Nephron progenitor cell (in vitro differentiated cells): ENCODE measurements at places on chromosomes 6 and 20.
A peak's percentile ranks its signal among the peaks of the same experiment; 100 is the strongest.

DNA sequence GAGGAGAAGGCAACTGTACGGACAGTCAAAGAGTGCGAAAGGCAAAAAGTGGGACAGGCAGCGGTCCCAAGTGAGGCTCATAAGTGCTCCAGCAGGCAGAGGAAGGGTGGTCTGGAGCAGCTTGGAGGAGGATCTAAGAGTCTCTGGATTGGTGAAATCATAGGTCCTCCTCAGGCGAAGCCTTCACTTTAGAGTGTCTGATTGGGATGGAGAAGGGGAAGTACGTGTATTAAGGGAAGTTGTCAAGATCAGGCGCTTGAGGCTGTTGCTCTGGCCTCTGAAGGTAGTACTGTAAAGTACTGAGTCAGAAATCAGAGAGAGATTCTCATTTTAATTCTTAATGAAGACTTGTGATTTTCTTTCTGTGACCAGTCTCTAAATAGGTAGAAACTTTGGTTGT lies 185.6 kb downstream of the KIF16B start:
- no peak overlapping the region for H3K4me3 ChIP-seq
- no peak overlapping the region for H3K27ac ChIP-seq
- H3K27me3 ChIP-seq, result no peaks in the 10 kb centered on the region
- no peaks in the 10 kb centered on the region for H3K4me1 ChIP-seq
- H3K36me3 ChIP-seq, result peaks cover 14% of the 10 kb centered on the region

DNA sequence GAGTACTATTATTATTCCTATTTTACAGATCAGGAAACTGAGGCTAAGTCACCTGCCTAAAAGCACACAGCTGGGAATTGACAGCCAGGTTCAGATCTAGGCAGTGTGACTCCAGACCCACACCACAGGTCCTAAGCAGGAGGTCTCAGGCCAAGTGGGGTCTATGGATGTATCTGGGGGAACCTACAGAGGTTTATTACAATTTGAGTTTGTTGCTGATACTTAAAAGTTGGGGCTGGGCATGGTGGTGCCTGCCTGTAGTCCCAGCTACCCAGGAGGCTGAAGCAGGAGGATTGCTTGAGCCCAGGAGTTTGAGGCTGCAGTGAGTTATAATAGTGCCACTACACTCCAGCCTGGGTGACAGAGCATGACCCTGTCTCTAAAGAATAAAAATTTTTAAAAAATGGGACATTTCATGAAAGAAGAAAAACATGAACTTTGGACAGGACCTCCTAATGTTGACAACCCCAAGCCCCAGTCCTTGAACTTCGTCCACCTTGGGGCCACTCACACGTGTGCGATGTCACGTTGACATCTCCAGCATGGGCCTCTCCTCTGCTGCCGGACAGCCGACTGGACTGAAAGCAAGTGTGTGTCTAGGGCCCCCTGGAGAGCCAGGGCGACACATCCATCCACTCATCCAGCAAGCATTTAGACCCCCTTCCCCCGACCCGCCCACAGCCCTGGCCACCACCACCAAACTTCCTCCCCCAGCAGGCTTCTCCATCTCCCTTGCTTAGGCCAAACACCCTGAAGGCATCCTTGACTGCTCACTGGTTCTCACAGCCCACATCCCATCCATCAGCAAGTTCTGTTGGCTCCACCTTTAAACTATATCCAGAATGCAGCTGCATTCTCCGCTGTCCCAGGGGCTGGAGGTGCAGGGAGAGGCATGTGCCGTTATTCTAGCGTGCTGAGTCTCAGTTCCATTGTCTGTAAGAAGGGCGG lies 40.0 kb downstream of the NOL4L start:
- peaks cover 62% of the 10 kb centered on the region for H3K4me1 ChIP-seq
- no peak overlapping the region for H3K4me3 ChIP-seq
- no peak for DNase-seq
- peak overlapping the region; percentile 75 for H3K27ac ChIP-seq
- H3K36me3 ChIP-seq, result peaks cover 14% of the 10 kb centered on the region
- peaks cover 19% of the 10 kb centered on the region for H3K27me3 ChIP-seq

- no peak for DNase-seq
- H3K27ac ChIP-seq, result no peak overlapping the region
- no peak overlapping the region for H3K4me3 ChIP-seq
- no peaks in the 10 kb centered on the region for H3K36me3 ChIP-seq
Observed at GRCh38 chr6:134451529-134451928, 133.6 kb upstream of the SGK1 start.

- H3K36me3 ChIP-seq, result peaks cover 11% of the 10 kb centered on the region
- no peak for DNase-seq
- peaks cover 12% of the 10 kb centered on the region for H3K4me1 ChIP-seq
Observed at GRCh38 chr6:105804000-105804399, 282.1 kb upstream of the PRDM1 start.

- H3K4me3 ChIP-seq, result no peak overlapping the region
- no peaks in the 10 kb centered on the region for H3K27me3 ChIP-seq
- peaks cover 47% of the 10 kb centered on the region for H3K36me3 ChIP-seq
- no peak overlapping the region for H3K27ac ChIP-seq
- peaks cover 3% of the 10 kb centered on the region for H3K4me1 ChIP-seq
Observed at GRCh38 chr6:158387036-158387435, 74.8 kb downstream of the TULP4 start.

DNA sequence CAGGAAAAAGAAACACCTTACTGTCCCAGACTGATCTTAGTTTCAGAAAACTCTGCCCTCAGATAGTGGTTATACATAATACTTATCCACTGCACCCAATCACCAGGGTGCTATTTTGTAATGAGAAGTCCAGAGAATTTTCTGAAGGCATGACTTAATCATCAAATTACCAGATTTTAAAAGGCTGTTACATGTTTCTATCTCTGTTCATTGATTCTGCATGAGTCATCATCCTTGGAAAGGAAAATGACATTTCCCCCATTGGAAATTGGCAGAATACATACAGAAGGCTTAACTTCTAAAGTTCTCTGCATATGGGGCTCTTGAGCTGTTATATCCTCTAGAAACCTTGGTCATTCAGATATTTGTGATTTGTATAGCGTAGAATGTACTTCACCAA lies 587.9 kb upstream of the FLRT3 start:
- H3K4me3 ChIP-seq, result no peak overlapping the region
- no peaks in the 10 kb centered on the region for H3K36me3 ChIP-seq
- no peak overlapping the region for H3K27ac ChIP-seq

DNA sequence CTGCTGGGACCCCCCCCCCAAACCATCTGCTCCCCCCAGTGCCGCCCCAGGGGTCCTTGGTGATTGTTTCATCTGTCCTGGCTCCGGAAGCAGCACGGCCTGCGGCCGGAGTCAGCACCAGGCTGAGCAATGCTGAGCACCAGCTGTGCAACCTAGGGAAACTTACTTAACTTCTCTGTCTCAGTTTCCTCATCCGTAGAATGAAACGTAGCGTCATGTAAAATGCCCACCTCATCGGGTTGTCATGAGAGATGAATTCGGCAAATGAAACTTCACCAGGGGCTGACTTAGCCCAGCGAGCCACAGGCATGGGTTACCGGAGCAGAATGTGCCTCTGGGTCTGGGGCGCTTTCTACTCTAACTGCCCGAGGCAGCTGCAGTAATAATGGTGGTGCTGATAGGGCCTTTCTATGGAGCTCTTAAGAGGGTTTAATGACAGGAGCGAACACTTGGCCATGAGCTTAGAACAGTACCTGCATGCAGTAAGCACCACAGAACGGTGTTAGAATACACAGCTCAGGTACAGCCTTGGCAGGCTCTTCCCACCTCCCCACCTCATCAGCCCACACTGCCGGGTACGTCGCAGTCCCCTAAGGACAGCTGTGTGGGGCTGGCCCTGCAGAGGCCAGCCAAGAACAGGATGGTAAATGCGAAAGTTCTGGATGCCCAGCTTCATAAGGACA lies 1.7 kb downstream of the THBS2 start:
- H3K27ac ChIP-seq, result no peak overlapping the region
- peaks cover 73% of the 10 kb centered on the region for H3K27me3 ChIP-seq
- H3K36me3 ChIP-seq, result peaks cover 10% of the 10 kb centered on the region
- DNase-seq, result no peak
- peak overlapping the region; percentile 44 for H3K4me3 ChIP-seq

- no peak overlapping the region for H3K27ac ChIP-seq
- DNase-seq, result no peak
- no peaks in the 10 kb centered on the region for H3K36me3 ChIP-seq
- H3K27me3 ChIP-seq, result peaks cover 17% of the 10 kb centered on the region
- peaks cover 48% of the 10 kb centered on the region for H3K4me1 ChIP-seq
Observed at GRCh38 chr20:51420111-51420510, 122.4 kb downstream of the NFATC2 start.

GRCh38 chr6:24356310-24356973 lies 1.4 kb downstream of the DCDC2 start:
- peak overlapping the region; percentile 72 for H3K27ac ChIP-seq
- peaks cover 9% of the 10 kb centered on the region for H3K27me3 ChIP-seq
- no peak overlapping the region for H3K4me3 ChIP-seq
- peaks cover 27% of the 10 kb centered on the region for H3K4me1 ChIP-seq
- no peak for DNase-seq

DNA sequence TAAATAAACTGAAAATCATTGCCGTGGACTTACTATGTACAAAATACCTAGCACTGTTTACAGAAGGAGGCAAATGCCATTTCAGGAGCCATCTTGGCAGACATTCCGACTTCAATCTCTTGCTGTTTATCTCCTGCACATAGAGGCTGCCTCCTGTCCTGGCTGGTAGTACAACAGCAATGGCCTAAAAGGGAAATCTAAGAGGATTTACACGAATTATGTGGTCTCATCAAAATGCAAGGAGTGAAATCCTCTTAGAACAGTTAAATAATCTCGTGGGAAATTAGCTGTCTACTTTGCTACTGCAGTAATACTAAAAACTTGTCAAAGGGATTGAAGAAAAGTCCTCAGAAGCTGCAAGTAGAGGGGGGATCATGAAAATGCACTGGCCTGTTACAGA lies 82.2 kb upstream of the SLC2A12 start:
- no peak for DNase-seq
- no peak overlapping the region for H3K4me3 ChIP-seq
- H3K36me3 ChIP-seq, result no peaks in the 10 kb centered on the region
- H3K4me1 ChIP-seq, result no peaks in the 10 kb centered on the region
- no peaks in the 10 kb centered on the region for H3K27me3 ChIP-seq

- H3K27ac ChIP-seq, result no peak overlapping the region
- H3K36me3 ChIP-seq, result peaks cover 9% of the 10 kb centered on the region
- peaks cover 30% of the 10 kb centered on the region for H3K4me1 ChIP-seq
- DNase-seq, result no peak
- H3K27me3 ChIP-seq, result peaks cover 4% of the 10 kb centered on the region
- H3K4me3 ChIP-seq, result peak overlapping the region; percentile 98
Observed at GRCh38 chr6:27176096-27176495, 71.4 kb upstream of the PRSS16 start.

GRCh38 chr6:149454346-149454848 lies 30.4 kb downstream of the ZC3H12D start:
- H3K4me1 ChIP-seq, result peaks cover 26% of the 10 kb centered on the region
- H3K27me3 ChIP-seq, result peaks cover 34% of the 10 kb centered on the region
- no peaks in the 10 kb centered on the region for H3K36me3 ChIP-seq
- no peak for DNase-seq
- H3K27ac ChIP-seq, result no peak overlapping the region

DNA sequence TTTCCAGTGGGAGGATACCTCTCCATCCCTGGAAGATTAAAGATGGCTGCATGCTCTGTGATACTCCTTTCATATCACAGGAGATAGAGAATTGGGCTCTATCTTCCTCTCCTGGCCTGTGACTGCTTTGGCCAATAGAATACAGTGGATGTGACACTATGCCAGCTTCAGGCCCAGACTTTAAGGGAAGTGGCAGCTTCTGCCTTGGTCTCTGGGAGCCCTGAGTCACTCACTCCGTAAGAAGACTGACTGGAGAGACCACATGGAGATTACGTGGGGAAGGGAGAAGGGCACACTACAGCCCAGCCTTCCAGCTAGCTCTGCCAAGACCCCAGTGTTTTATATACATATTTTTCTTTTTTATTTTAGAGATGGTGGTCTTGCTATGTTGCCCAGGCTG lies 10.4 kb upstream of the MMP9 start:
- H3K36me3 ChIP-seq, result no peaks in the 10 kb centered on the region
- peaks cover 42% of the 10 kb centered on the region for H3K4me1 ChIP-seq
- H3K27me3 ChIP-seq, result peaks cover 23% of the 10 kb centered on the region
- H3K27ac ChIP-seq, result no peak overlapping the region

- no peak overlapping the region for H3K4me3 ChIP-seq
- DNase-seq, result no peak
- peaks cover 18% of the 10 kb centered on the region for H3K27me3 ChIP-seq
Observed at GRCh38 chr20:53833333-53834061, 236.9 kb downstream of the BCAS1 start.

GRCh38 chr6:15080895-15081294 lies 165.0 kb upstream of the JARID2 start:
- H3K4me1 ChIP-seq, result peaks cover 39% of the 10 kb centered on the region
- H3K27ac ChIP-seq, result no peak overlapping the region
- no peaks in the 10 kb centered on the region for H3K36me3 ChIP-seq
- H3K27me3 ChIP-seq, result no peaks in the 10 kb centered on the region
- no peak for DNase-seq

DNA sequence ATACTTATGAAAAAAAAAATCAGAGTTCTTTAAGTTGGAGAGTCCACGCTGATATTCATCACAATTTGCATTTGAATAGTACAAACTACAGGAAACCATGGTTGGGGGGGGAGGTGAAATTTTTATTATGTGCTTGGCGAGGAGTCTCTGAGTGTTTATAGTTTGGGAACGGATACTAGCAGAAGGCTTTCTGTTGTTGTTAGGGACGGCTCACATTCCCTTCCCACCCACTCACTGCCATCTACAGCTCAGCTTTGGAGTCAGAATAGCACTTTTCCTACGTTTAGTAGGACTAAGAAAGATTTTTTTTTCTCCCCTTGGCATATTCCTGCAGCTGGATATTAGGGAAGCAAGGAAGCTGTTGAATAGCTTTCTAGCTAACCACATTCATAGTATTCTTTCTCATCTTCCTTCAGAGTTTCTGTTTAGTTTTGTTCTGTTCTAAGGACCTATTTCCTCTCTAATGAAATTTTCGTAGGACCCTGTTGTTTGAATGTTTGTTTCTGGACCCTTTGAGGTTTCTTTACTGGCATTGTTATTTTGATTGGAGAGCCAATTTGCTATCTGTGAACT lies 235.1 kb upstream of the ZNF217 start:
- H3K27me3 ChIP-seq, result peaks cover 7% of the 10 kb centered on the region
- peaks cover 44% of the 10 kb centered on the region for H3K4me1 ChIP-seq
- peak overlapping the region; percentile 52 for H3K4me3 ChIP-seq
- DNase-seq, result no peak
- H3K27ac ChIP-seq, result peak overlapping the region; percentile 95

GRCh38 chr20:20712004-20712473 lies 405 bp downstream of the RALGAPA2 start:
- no peaks in the 10 kb centered on the region for H3K27me3 ChIP-seq
- H3K36me3 ChIP-seq, result peaks cover 5% of the 10 kb centered on the region
- H3K4me1 ChIP-seq, result peaks cover 26% of the 10 kb centered on the region
- DNase-seq, result no peak
- H3K27ac ChIP-seq, result no peak overlapping the region
